ENCODE measurements at places on chromosomes 1 and 21. TPM values are rescaled to one million over a fixed set of nuclear protein-coding genes. Genes with fewer than 3 reads are reported as not detected.

HPDL gene
- not detected for total RNA-seq

REN gene
- total RNA-seq, result 2.2 TPM

KAZN gene
- total RNA-seq, result 6.4 TPM

LCE1D gene
- total RNA-seq, result not detected

HSD3B2 gene
- total RNA-seq, result not detected

RUNX3 gene
- 0.17 TPM for total RNA-seq

TRABD2B gene
- total RNA-seq, result not detected

PAX7 gene
- not detected for total RNA-seq

OR14K1 gene
- not detected for total RNA-seq

NID1 gene
- total RNA-seq, result 60.4 TPM

ABCA4 gene
- total RNA-seq, result 0.15 TPM

TRAF3IP3 gene
- not detected for total RNA-seq

- DNase-seq, result peak; percentile 30
Measured at GRCh38 chr1:202005958-202006357, 4.4 kb upstream of the ELF3 start.

- peak; percentile 50 for DNase-seq
Measured at GRCh38 chr1:203702130-203702577, 62.8 kb upstream of the LAX1 start.

- DNase-seq, result peak; percentile 82
Measured at GRCh38 chr1:172745014-172745413, 86.1 kb downstream of the FASLG start.

DNA sequence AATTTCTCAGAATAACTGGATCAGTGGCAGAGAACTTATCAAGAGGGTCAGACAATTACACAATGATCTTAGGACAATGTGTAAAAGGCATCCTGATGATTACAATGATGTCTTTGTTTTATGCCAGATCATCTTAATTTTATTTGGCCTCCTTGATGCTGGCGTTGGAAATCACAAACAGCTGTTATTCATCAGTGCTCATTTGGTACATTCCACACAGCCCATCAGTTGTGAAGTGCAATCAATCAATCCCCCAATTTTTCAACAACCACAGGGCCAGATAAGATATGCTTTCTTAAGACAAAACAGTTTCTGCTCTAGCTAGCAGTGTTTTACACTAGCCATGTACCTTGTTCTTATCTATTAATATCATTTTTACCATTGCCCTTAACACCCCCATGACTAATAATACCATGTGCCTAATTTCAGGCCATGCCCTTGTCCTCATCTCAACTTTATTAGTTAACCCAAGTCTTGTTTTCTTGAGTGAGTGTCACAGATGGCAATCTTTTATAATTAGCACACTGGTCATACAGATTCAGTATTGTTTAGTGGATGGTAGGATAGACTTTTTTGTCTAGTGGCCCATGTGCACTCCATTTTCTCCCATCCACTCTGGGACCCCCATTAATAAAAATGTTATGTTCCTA lies 40.8 kb upstream of the COL24A1 start:
- peak; percentile 10 for DNase-seq

GRCh38 chr1:234994436-234995295 lies 134.0 kb downstream of the TOMM20 start:
- DNase-seq, result no peak

DNA sequence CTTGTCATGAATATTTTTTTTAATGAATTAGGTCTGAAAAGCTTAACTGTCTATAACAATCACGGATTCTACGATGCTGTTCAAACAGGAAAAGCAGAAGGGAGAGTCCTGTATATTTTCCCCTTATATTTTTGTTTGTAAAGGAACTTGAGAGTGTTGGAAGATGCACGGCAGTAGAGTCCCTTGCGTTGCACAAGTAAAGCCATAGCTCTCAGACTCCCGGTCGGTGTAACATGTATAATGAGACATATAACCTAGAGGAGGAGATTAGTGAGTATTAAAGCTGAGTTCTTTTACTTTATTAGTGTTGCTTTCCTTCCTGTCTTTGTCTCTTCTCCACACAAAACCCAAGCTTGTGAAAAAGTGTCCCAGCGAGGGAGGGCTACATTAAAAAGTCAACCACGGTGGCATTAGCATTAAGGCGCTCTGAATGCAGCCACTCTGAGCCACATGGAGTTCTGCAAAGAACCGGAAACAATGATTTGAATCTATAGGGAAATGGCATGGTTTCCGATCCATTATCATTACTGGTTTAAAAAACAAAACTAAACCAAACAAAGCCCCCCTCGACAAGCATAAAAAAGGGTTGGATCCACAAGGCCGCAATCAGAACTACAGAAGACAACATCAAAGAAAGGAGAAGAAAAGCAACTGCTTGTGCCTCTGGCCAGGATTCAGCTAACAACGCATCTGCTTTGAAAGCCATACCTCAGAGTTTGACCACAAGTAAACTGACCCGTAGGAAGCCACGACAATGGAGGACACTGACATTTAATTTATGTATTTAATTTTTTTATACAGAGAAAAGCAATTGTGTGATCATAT lies 356.8 kb downstream of the LMO4 start:
- peak; percentile 18 for DNase-seq

GRCh38 chr1:165353731-165354671 lies 2.5 kb downstream of the LMX1A start:
- no peak for DNase-seq

- DNase-seq, result no peak
Measured at GRCh38 chr1:19819701-19820100, 4.6 kb upstream of the RNF186 start.

GRCh38 chr1:208475951-208476845 lies 232.0 kb upstream of the PLXNA2 start:
- peak; percentile 48 for DNase-seq

- peak; percentile 35 for DNase-seq
Measured at GRCh38 chr1:62433861-62434617, 2.8 kb upstream of the USP1 start.

GRCh38 chr21:15031790-15032357 lies 32.9 kb downstream of the NRIP1 start:
- DNase-seq, result peak; percentile 26

- DNase-seq, result no peak
Measured at GRCh38 chr21:27545754-27546349, 579.0 kb upstream of the ADAMTS5 start.

DNA sequence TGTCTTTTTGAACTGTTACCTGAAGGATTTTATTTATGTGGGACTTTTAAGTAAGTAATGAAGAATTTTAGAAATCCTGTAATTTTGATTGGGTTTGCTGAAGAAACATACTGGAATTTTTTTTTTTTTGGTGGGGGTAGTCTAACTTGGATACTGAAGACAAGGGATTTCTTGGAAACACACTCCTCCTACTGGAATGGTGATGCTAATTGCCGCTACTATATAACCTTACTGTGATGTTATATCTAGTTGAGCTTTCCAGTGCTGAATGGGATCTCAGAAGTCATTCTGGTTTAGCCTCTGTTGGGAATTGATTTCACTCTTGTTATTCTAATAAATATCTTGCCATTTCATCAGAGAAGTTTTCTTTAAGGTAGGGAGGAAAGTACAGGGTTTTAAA lies 8.4 kb downstream of the PPP2R5A start:
- no peak for DNase-seq

DNA sequence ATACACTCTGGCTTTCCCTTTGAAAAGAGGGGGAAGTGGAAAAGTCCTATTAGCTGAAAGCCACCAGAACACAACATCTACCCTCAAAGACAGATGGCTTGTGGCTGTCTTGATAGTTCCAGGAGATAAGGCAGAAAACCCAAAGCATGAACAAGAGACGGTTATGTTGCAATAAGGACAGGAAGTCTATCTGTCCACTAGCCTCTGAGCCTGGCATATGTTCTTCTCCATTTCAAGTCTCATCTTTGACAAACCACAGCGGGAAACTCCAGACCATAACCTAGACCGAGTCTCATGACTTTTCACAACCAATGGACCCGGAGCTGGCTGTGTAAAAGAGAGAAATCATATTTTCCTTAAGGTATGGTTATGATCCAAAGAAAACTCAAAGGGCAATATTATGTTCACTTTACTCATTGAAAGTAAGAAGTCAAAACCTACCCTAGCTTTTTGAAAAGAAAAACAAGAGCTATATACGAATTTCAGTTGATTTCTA lies 33.8 kb downstream of the DUSP10 start:
- DNase-seq, result peak; percentile 72

- DNase-seq, result peak; percentile 88
Measured at GRCh38 chr1:209672705-209673630, 2.2 kb upstream of the G0S2 start.

DNA sequence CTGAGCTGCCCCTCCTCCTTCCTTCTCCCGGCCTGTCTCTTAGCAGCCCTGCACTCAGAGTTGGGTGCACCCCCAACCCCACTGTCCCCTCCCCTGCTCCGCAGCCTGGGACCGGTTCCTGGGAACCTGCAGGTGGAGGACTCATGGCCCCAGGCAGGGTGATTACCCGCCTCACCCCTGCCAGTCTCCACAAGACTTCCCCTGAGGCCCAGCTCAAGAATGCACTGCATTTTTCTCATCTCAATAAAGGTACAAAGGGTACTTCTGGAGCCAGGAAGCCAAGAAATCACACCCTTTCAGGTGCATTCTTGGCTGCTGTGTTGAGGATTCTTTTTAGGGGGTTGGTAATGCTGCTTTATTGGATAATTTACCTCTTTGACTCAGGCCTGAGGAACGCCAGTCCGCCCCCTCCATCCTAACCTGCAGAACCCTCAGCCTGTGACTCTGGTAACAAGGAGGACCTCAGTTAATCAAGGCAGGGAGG lies 126.3 kb upstream of the TMPRSS2 start:
- DNase-seq, result peak; percentile 96

DNA sequence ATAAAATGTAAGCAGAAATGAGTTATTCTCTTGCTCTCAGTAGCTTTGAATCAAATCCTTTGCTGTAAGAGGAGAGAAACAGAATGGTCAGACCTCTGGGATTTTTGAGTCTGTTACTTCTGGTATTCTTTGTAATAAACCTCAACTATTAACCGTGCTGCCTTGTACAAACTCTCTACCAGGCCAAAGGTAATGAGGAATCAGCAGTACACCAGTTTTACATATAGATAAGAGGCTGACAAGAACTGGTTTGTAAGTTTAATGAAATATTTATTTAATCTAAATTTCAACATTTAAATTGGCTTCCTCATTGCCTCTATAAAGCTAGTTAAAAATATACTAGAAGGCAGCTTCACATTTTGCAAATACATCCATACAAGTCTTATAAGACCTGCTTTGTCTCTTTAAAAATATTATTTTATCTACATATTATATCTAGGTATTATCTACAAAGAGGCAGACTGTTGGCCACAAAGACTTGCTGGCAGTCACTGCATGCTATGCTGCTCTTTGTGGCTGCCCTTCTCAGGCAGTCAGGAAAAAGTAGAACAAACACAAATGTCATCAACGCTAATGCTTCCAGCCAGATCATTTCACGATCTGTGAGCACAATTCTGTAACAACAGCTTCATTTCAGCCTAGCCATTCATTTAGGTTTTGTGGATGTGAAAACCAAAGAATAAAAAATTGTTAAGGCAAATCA lies 173.0 kb downstream of the GABPA start:
- DNase-seq, result no peak

DNA sequence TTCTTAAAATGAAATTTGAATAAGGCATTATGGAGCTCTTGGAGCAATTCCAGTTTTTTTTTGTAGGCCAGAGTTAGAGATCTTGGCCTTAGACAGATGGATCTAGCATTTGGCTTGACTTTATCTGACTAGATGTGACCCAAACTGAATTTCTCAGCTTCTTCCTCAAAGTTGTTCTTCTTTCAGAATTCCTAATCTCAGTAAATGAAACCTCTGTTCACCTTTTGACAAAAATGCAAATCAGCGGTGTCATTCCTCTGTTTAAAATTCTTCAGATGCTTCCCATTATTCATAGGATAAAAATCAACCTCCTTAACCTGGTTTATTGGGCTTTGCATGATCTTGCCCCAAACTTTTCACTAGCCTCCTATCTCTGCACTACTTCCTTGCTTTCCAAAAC lies 177.6 kb downstream of the RASAL2 start:
- peak; percentile 69 for DNase-seq

GRCh38 chr1:89842567-89843272 lies 21.9 kb downstream of the LRRC8D start:
- DNase-seq, result no peak

DNA sequence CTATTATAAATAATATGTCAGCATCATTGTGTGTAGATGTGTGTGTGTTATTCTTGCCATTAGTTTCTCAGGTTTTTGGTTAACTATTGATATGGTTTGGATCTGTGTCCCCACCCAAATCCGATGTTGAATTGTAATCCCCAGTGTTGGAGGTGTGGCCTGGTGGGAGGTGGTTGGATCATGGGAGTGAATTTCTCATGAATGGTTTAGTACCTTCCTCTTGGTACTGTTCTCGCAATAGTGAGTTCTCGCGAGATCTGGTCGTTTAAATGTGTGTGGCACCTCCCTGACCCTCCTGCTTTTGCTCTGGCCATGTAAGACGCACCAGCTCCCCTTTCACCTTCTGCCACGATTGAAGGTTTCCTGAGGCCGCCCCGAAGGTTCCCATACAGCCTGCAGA lies 9.6 kb upstream of the POFUT2 start:
- no peak for DNase-seq
